ENCODE measurements at places on chromosomes 11 and 22.

DNA sequence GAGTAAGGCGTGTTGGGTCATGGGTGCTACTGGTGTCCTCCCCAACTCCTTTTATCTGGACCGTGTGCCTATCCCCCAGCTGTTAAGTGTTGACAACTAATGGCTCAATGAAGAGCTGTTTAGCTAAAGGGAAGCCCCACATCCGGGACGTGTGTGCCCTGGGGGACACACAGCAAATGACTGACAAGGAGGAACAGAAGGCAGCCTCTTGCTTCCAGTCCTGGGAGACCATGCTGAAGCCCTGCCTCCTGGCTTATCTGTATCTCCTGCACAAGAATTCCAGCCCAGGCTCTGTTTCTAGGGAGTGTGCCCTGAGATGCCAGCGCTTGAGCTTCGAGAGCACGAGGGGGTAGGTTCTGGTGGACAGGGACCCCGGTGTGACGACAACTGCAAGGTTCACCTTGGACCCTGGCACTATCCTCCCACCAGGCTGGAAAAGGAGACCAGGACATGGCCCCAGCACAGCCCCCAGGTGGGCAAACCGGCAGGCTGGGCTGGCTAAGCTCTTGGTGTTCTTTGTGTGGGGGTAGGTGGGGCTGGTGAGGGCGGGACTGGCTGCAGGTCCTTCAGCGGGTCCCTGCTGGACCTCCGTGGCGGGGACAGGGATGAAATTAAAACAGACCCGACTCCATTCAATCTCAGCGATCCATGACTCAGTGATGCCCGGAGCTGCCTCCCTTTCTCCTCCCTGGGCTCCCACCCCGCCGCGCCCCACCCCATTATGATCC, 21.0 kb downstream of the ASCL2 start:
- no peak for DNase-seq
- no peaks in the 10 kb centered on the region for H3K36me3 ChIP-seq
- no peaks in the 10 kb centered on the region for H3K27me3 ChIP-seq
- no peak overlapping the region for H3K4me3 ChIP-seq
- H3K4me1 ChIP-seq = no peaks in the 10 kb centered on the region
- H3K27ac ChIP-seq = no peak overlapping the region

- no peak for DNase-seq
- H3K27ac ChIP-seq = no peak overlapping the region
- H3K27me3 ChIP-seq = no peaks in the 10 kb centered on the region
- H3K4me1 ChIP-seq = no peaks in the 10 kb centered on the region
- H3K36me3 ChIP-seq = no peaks in the 10 kb centered on the region
- no peak overlapping the region for H3K4me3 ChIP-seq
These were observed 736.0 kb downstream of the NELL1 start for GRCh38 chr11:21405422-21405821.

DNA sequence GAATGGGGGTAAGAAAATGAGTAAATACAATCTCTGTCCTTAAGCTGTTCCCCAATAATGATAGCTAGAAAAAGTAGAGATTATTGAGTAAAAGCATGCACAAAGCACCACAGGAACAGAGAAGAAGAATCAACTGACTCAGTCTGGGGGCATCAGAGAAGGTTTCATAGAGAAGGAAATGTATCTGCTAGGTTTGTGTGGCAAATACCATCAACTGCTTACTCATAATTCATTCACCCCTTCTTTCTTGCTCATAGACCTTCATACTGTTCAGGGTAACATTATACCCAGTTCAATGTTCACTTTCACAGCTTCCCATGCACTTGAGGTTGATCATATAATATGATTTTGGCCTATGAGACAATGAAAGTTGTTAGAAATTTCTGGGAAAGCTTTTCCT, 85.2 kb upstream of the SCUBE2 start:
- no peak overlapping the region for H3K27ac ChIP-seq
- H3K27me3 ChIP-seq = no peaks in the 10 kb centered on the region
- no peak overlapping the region for H3K4me3 ChIP-seq
- H3K4me1 ChIP-seq = no peaks in the 10 kb centered on the region
- H3K36me3 ChIP-seq = peaks cover 14% of the 10 kb centered on the region
- no peak for DNase-seq

DNA sequence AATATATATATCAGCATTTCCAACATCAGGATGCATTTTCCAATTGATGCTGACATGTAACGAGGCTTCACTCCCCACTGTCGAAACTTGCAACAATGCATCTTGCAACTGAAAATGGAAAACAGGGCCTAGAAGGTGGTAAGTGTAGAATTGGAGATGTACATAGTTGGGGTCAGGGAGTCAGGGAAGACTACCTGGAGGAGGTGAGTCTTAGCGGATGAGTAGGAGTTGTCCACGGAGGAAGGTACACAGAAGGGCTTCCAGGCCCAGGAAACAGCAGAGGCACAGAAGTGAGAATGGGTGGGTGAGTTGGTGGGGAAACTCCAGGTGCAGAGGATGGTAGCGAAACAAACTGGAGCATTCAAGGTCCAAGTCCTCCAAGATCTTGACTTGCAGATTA, 2.0 kb upstream of the GRK2 start:
- no peaks in the 10 kb centered on the region for H3K27me3 ChIP-seq
- DNase-seq = no peak
- H3K4me3 ChIP-seq = no peak overlapping the region

- DNase-seq = no peak
- peak overlapping the region; percentile 68 for H3K27ac ChIP-seq
- peaks cover 19% of the 10 kb centered on the region for H3K4me1 ChIP-seq
- no peak overlapping the region for H3K4me3 ChIP-seq
These were observed 73.5 kb downstream of the RNF169 start for GRCh38 chr11:74822170-74822569.

DNA sequence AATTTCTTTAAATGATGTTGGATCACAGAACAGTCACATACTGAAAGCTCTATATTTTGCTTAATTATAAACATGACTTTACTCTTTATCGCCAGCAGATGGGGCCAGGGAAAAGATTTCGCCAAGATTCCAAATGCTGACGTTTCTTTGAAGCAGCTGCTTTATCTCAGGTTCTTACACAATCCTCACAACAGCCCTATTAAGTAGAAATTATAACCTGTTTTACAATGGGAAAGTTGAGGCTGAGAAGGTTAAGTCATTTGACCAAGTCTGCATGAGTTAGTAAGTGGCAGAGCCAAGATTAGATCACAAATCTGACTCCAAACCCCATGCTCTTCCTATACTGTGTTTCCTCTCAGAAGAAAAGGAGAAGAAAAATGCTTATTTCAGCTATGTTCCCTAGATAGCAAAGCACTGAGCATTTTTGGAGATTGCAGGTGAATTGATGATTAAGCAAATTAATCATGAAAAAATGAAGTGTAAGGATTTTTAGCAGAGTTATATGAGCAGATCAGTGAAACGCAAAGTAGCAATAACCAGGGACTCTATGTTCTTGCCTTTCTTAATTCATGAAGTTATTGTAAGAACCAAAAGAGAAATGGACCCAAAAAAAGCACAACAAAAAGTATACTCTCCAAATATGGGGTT, 79.0 kb downstream of the AASDHPPT start:
- H3K27me3 ChIP-seq = no peaks in the 10 kb centered on the region
- H3K4me1 ChIP-seq = no peaks in the 10 kb centered on the region
- H3K4me3 ChIP-seq = no peak overlapping the region

DNA sequence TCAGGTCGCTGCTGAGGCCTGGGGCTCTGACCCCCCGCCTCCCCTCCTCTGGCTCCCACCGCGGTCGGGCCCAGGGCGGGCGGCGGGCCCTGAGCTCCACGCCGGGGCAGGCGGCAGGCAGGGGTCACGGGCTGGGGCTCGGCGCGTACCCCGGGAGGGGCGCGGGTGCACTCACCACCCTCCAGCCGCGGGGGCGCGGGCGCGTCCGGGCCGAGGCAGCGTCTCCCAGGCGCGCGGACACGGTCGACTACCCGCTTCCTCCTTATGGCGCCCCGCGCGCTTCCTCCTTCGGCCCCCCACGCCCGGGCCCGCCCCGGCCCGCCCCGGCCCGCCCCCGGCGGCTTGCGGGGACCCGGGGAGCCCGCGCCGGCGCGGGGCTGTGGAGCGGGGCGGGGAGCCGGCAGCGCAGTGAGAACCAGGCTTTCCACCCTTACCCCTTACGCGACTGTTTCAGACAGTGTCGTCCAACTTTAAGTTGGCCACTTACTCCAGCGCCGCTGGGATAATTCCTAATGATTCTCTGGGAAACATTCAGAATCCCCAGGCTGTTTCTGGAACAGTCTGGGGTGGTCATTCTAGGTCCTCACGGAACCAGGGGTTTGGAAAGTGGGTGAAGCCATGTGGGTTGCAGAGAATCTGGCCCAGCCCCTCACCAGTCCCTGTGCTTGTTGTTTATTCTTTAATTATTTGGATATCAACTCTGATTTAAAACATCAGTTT, at the start of gene BID:
BID (minus strand) TSS at position 264 of the 720 bp plus-strand sequence. CDS start 24,353 bp downstream, outside the sequence.
- DNase-seq = peak; percentile 69
- H3K4me1 ChIP-seq = peaks cover 43% of the 10 kb centered on the region
- H3K27me3 ChIP-seq = no peaks in the 10 kb centered on the region
- peak within 1 kb of the TSS; percentile 84 for H3K27ac ChIP-seq
- no peaks in the 10 kb centered on the region for H3K36me3 ChIP-seq

- H3K4me3 ChIP-seq = no peak overlapping the region
- no peaks in the 10 kb centered on the region for H3K27me3 ChIP-seq
- peak; percentile 66 for DNase-seq
- no peak overlapping the region for H3K27ac ChIP-seq
- no peaks in the 10 kb centered on the region for H3K4me1 ChIP-seq
These were observed 1270.9 kb downstream of the BRD1 start for GRCh38 chr22:48556751-48557150.

- H3K4me3 ChIP-seq = no peak overlapping the region
- H3K4me1 ChIP-seq = no peaks in the 10 kb centered on the region
- no peaks in the 10 kb centered on the region for H3K36me3 ChIP-seq
- no peak for DNase-seq
These were observed 420.0 kb downstream of the DYNC2H1 start for GRCh38 chr11:103529181-103529684.

DNA sequence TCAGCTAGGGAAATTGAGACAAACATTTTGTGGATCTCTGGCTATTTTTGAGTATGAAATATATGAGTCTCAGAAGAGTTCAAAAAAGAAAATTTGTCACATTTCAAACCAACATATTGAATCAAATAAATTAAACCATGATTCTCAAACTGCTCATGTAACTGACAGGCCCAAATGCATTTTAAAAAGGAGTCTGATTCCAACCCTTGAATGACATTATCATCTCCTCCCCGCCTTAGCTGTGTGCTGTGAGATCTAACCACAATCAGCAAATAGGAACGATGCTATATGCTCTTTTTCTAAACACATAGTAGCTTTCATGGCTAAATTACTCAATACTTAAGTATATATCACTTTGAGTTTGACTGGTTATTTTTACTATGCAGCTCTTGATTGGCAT, 57.1 kb downstream of the EFCAB6 start:
- no peaks in the 10 kb centered on the region for H3K36me3 ChIP-seq
- DNase-seq = no peak
- H3K4me3 ChIP-seq = no peak overlapping the region
- no peaks in the 10 kb centered on the region for H3K4me1 ChIP-seq
- no peaks in the 10 kb centered on the region for H3K27me3 ChIP-seq
- no peak overlapping the region for H3K27ac ChIP-seq

DNA sequence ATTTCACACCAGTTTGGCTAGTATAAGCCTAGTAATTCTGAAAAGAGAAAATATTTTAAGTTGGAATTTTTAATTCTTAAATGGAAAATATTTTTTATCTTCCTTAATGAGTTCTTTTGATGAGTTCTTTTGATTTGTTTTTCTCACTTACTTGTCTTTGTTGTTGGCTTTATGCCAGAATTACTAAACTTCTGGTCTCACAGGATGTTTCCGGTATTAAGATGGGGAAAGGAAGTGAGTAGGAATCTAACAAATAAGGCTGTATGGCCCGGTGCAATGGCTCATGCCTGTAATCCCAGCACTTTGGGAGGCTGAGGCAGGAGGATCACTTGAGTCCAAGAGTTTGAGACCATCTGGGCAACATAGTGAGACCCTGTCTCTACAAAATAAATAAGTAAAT, 106.4 kb downstream of the ARHGAP42 start:
- no peak overlapping the region for H3K4me3 ChIP-seq
- H3K36me3 ChIP-seq = no peaks in the 10 kb centered on the region
- no peak overlapping the region for H3K27ac ChIP-seq
- no peak for DNase-seq
- H3K27me3 ChIP-seq = no peaks in the 10 kb centered on the region

GRCh38 chr22:38442967-38443627, 11.9 kb downstream of the KCNJ4 start:
- H3K4me3 ChIP-seq = no peak overlapping the region
- no peaks in the 10 kb centered on the region for H3K36me3 ChIP-seq
- no peaks in the 10 kb centered on the region for H3K27me3 ChIP-seq
- H3K27ac ChIP-seq = no peak overlapping the region
- no peak for DNase-seq

DNA sequence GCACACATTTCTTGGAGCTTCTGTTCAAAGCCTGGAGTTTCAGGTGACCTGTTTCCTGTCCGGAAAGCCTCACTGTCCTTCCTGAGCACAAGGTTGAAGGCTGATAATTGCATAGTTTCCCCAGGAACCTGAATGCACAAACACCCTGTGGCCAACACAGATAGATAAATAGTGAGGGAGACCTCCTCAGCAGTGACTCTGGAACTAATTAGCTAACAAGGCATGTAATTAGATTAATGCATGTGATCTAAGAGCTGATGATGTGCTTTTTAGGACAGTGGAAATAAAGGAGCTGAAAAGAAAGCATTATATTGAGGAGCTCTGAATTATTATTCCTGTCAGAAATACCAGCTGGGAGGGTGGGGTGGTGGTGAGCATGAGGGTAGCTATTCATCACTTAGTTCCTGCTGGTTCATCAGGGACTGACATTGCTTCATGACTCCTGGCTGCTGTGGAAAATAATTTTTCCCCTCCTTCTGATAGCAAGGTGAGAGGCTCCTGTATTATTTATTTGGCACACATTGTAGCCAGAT, 101.1 kb downstream of the NELL1 start:
- H3K4me1 ChIP-seq = no peaks in the 10 kb centered on the region
- no peak overlapping the region for H3K27ac ChIP-seq
- no peak for DNase-seq
- no peak overlapping the region for H3K4me3 ChIP-seq
- H3K27me3 ChIP-seq = no peaks in the 10 kb centered on the region
